Nucleus accumbens (tissue), 56 donors: ENCODE measurements at places on chromosomes 2 and 18.

DNA sequence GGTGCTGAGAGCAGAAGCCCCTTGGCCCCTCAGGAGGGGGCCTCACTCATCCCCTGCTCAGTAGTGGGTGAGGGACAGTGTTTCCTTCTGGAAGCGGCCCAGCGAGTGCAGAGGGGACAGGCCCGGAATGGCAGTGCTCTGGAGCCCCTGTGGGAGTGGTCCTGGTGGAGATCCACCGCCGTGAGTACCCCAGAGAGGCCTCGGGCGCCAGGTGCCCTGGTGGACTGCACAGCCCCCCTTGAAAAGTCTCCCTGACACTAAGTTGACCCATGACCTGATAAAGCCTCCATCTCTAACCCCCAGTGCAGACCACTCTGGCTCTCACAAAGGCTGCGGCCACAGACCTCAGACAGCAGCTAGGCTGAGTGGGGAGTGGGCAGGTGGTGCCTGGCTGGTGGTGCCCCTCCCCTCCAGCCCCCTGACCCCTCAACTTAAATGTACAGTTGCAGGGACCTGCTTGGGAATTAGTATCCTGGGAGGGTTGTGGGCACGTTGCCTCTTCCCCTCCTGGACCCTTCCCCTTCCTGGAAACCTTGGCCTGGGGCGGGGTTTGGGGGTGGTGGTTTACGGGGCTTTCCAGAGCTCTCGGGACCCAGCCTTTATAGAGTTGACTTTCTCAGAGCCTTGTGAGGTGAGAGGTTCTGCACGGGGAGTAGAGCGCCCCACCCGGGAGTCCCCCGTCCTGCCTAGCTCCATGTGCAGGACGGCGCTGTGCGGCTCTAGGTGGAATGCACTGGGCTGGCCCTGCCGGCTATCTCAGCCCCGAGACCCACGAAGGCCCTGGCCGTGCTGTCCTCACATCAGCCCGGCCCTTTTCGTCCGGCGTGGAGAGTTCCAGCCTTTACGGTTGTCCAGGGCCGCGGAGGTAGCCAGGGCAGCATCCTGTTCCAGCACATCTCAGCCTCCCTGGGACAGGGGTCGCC, 62.7 kb downstream of the RTP5 start:
- no peak for DNase-seq

DNA sequence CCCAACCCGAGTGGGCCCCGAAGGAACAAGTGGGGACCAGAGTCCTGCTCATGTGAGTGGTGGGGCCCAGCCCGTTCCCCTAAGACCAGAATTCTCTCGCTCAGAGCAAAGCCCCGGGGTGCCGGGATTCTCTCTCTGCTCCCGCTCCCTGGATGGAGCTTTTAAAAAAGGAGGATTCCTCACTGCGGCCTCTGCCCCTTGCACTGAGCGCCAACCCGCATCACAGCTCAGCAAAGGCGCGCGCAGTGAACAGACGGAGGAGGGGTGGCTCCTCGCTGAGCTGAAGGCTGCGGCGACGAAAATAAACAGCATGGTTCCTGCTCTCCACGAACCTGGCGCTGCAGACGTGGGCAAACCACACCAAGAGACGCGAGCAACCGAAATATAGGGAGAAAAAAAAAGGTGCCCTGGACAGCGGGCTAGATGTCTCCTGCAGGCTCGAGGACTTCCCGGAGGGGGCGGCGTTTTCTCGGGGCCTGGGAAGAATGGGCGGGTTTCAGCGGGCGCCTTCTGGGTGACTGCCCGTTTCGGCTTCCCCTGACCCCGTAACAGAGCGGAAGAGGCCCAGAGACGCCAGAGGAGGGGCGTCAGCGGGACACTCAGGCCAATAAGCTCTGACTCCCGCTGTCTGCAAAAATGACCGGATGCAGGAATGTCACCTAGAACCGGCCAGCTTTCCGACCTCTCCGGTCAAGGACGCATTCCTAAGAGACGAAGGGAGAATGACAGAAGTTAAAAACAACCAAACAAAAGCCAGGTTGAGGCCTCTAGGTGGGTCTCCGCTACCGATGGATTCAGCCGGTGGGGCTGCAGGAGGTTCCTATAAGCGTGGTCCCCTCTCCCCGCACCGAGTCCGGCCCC, 819 bp upstream of the KLF11 start:
- no peak for DNase-seq

GRCh38 chr18:24190590-24190989, 51.7 kb downstream of the CABYR start:
- no peak for DNase-seq

GRCh38 chr2:186780701-186781316, 68.2 kb downstream of the ZSWIM2 start:
- no peak for DNase-seq

DNA sequence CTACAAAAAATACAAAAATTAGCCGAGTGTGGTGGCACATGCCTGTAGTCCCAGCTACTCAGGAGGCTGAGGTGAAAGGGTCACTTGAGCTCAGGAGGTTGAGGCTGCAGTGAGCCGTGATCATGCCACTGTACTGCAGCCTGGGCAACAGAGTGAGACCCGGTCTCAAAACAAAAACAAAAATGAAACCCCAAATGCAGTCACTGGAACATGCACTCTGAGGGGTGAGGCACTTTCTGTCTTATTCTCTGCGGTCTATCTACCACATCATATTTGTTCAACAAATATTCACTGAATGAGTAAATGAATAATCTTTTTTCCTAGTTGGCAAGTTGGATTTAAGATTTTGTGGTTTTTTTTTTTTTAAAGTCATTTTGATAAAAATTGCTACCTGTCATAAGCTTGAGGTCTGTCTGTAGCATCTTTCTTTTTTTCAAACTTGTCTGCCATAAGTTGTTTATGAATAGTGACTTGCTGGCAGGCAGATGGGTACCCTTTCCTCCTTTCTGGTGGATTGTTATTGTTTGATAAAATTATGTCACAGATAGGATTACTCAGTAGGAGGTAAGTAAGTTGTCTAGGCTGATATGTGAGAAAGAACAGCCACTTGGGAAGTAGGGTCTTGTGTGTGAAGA, 11.8 kb downstream of the CHRNA1 start:
- no peak for DNase-seq

- no peak for DNase-seq
Observed at GRCh38 chr2:236720974-236721540, 151.4 kb downstream of the ACKR3 start.

DNA sequence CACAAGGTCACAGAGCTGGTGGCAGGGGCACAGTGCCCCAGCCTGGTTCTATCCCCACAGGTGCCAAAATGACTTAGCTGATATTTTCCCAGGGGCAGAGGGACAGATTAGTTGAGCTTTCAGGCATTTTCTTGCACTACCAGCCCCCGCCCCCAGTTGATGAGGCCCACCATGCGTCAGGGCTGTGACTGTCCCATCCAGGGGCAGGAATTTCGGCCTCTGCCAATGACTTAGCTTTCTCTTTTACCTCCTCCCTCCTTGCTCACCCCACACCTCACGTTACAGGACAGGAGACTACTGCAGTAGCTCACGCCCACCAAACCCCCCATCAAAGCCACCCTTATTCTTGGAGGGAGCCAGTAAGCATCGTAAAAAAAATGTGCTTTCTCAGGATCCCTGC, 31.5 kb downstream of the MRO start:
- DNase-seq, result no peak

DNA sequence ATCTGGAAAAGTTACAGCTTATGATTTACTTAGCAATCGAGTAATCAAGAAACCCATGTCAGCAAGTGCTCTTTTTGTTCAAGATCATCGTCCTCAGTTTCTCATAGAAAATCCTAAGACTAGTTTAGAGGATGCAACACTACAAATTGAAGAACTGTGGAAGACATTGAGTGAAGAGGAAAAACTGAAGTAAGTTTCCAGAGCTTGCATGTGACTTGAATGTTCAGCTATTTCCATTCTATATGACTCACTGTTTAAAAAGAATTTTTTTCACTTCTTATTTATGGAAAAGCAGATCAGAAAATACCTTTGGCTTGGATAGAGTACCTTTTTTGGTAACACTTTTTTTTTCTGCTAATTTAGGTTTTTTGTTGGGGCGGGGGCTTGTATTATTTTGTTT, 70.7 kb downstream of the PMS1 start:
- no peak for DNase-seq

DNA sequence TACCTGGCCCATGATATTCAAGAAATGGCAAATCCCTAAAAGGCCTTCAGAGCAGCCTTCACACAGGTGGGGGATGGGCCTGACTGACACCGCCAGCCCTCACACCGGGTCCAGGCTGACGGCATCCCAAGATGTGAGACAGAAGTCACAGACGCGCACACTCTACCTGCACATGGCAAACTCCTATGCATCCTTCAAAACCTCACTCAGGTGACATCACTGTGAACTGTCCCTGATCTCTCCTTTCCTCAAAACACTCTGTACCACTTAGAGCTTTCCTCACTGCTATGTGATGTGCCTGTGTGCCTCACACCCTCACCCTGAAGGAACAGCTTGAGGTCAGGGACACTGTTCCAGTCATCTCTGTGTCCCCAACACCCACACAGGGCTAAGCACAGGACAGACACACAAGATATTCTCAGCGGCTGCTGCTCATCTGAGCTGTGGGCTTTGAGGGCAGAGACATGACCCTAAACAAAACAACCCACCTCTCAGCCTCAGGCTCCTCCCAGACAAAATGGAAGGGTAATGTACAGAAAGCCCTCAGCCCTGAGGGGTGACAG, 27.5 kb downstream of the BIN1 start:
- DNase-seq, result no peak
